ENCODE measurements at places on chromosomes 7 and 10.

GRCh38 chr10:45370202-45370955, 3.6 kb upstream of the ALOX5 start:
- no peak for DNase-seq

DNA sequence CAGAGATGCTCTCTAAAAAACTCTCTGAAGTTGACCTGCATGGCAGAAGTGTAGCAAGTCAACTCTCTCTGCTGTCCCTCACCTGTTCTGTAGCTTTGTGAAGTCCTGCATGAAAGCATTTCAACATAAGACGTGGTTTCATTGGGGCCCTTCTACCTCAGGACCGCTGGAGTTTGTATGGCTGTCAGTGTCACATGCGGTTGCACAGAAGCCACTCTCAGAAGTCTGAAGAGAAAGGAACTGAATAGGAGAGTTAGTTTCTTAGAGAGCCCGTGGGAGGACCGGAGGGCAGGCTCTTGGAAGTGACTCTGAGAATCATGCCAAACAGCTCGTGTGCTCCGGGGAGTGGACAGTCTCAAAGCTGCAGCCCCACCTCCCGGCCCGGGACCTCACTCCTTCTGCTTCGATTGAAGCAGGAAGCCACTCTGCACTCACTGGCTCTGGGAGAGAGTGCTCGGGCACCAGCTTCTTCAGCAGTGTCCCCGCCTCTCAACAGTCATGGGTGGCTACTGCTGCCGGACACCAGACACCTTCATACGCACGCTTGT, 486.7 kb downstream of the SDK1 start:
- no peak for DNase-seq

- DNase-seq, result no peak
Observed at GRCh38 chr10:35704401-35704800, 62.3 kb upstream of the FZD8 start.

DNA sequence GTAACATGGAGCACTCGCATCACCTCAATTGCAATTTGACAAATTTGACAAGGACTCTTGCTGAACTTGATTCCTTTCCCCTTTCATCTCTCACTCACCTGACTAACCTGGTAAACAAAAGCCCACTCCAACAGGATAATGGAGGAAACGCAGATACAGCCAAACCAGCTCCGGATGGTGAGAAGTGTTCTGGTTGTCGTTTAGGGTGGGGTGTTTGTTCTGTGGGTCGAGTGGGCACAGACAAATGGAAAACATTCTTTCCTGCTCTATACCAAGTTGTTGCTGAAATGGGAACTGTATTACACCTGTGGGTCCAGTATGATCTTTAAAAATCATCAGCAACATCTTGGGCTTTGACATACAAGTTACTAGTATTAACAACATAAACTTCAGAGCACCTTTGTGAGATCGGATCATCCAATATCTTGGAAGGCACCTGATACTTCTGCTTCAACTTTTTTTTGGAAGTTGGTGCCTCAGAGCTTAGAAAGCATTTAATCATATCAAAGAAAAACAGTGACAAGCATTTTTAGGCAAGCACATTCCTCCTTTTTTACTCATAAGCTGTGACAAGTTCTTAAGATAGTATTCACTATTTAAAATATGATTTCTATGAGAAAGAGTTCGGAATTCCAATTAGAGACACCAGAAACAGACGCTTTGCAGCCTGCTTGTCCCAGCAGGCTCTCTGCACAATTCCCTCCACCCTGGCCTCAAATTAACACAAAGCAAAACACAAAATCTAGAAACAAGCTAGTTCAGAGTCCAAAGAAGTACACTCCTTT, 58.1 kb downstream of the CCDC186 start:
- no peak for DNase-seq

DNA sequence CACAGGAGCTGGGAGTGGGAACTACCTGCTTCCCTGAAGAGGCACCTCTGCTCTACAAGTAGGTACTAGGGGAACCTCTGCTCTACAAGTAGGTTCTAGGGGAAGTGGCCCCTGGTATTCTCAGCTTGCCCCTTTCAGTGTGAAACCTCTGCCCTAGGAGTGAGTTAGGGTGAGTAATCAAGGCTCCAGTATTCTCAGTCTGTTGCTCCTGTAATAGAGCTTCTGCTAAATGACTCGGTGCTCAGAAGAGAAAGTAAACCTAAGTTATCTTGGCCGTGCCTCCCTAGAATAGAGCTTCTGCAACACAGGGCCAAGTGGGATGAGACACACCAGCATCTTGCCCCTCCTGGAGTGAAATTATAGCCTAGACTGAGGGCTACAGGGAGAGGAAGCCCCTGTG, 13.4 kb upstream of the RASSF4 start:
- no peak for DNase-seq

DNA sequence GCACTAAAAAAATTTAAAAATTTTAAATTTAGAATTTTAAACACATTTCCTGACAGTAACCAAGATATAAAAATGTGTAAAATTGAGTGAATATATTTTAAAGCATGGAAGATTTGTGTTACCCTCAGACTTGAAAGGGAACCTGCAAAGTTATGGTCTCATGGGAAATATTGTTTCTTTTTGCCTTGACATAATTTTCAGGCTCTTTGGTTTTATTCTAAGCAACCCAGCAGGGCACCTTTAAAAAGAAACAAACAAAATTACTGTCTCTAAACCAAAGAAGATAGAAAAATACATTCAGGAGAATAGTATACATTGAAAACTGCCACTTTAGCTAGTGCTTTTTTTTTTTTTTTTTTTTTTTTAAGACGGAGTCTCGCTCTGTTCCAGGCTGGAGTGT, 87.5 kb downstream of the ADK start:
- no peak for DNase-seq

DNA sequence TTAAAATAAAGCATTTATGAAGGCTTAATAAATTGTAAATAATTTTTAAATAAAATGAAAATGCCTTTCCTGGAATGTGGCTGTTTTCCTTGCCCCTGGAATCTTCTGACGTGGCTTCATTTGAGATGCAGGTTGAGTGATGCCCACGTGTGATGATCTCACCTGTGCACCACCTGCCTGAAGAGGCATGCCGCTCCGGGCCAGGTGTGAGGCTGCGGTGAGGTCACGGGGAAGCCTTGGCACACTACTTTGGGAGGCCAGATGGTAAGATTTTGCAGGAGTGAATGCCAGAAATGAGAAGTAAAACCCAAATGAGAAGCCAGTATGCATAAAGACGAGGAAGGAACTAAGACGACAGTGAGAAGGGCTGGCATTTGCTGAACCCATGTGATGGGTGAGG, 36.2 kb downstream of the GOT1 start:
- DNase-seq, result no peak

- DNase-seq, result no peak
Observed at GRCh38 chr7:112192236-112193154, 13.7 kb downstream of the DOCK4 start.

GRCh38 chr7:91373111-91373800, 109.0 kb downstream of the FZD1 start:
- DNase-seq, result no peak

GRCh38 chr7:96953676-96954513, 51.5 kb upstream of the DLX6 start:
- no peak for DNase-seq

GRCh38 chr10:23139677-23140076, 44.3 kb downstream of the MSRB2 start:
- no peak for DNase-seq

- DNase-seq, result no peak
Observed at GRCh38 chr10:26087666-26088065, 128.9 kb upstream of the GAD2 start.

DNA sequence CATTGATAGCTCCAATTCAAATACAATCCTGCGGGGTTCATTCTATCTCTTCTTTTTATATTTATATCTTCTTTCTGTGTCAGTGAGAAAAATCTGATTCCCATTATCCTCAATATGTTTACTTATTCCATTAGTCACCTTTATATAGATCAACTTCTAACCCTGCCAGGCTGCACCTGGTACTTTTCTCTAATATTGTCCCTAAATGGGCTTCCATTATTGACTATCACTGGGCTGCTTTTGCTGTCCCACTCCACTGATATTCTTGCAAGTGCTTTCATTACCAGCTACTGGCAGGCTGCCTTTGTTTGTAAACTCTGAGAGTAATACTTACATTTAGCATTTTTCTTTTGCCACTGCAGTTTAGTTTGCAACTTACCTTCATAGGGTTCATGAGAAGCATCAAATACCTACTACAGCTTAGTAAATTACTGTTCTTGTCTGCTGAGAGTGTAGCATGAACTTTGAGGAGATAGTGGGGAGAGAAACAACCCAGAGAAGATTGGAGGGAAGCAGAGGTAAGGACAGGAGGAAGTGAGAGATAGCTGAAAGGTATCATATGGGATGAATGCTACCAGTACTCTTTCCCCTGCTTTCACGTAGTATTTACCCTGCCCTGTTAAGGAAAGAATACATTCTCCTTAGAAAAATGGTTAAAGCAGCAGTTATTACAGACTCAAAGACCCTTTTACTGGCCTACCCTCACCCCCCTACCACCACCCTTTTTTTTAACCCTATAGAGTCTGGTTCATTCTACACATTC, 119.1 kb downstream of the PHTF2 start:
- no peak for DNase-seq

GRCh38 chr7:66099551-66100407, 14.9 kb upstream of the CRCP start:
- DNase-seq, result peak; percentile 69

- DNase-seq, result no peak
Observed at GRCh38 chr7:122040147-122040546, 103.9 kb downstream of the AASS start.

- no peak for DNase-seq
Observed at GRCh38 chr7:135151533-135151932, 3.7 kb downstream of the TMEM140 start.

- DNase-seq, result no peak
Observed at GRCh38 chr10:83193026-83193425, 946.3 kb upstream of the GHITM start.

- DNase-seq, result no peak
Observed at GRCh38 chr10:22317076-22317370, 835 bp downstream of the COMMD3 start.

DNA sequence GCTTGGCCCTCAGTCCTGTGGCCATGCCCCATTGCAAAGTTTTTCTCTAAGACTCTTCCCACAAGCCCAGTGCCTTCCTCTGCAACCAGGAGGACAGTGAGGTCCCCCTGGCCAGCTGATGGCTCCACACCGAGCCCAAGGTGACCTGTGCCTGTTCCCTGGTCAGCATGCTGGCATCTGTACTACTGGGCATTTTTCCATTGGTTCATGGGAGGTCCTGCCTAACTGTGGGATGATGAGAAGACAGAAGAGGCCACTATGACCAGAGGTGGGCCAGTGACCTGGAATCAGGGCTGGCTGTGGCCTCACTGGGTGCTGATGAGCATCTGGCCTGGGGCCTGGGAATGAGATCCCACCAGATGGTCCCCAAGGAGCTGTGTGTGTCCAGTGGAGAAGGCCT, 20.2 kb downstream of the CALML3 start:
- DNase-seq, result no peak

DNA sequence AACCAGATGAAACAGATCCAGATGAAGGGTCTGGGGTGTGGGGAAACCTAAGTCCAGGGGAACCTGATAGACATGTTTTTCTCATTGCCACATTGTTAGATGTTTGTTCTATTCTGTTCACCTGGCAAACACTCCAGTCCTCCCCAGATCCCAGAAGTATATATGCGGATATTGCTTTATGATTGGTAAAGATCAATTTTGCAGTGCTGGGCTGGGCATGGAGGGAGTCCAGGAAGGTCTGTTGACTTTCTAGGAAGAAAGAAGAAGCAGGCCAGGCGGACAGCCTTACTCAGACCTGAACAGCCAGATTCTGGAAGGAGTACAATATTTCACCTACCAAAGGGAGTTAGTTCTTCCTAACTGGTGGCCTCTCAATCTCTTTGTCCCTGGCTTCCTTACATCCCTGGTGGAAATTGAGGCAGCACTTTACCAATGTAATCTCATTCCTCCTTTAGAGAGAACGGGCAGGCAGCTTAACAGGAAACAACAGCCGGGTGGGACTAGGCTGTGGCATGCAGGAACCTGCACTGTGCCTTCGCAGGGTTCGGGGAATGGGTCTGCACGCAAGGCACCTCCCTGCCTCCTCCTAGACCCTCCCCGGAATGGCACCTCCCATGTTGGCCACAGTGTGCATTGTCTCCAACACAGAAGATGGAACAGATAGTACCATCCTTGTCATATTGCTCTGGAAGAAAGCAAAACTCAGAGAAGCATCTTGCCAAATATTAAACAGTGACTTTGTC, 930 bp downstream of the GIMAP6 start:
- no peak for DNase-seq

GRCh38 chr10:127944256-127944655, 37.4 kb downstream of the PTPRE start:
- no peak for DNase-seq
